ENCODE measurements at places on chromosomes 3 and 15.

DNA sequence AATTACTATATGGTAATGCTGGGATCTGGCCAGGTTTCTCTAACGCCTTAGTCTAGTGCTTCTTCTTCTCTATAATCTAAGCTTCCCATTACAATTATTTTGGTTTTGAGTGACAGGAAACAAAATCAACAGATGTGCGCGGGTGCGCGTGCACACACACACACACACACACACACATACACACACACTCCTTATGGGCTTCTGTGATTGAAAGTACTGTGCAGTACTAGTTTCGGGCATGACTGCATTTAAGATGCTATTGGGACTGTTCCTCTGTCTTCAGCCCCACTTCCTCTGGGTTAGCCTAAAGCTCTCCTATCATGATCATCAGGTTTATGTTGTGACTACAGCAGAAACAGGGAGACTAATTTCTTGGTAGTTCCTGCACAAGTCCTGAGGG is 32.2 kb downstream of the EPHB1 start:
- no peak for DNase-seq

GRCh38 chr3:160180581-160181216 is 44.5 kb upstream of the C3orf80 start:
- no peak for DNase-seq

DNA sequence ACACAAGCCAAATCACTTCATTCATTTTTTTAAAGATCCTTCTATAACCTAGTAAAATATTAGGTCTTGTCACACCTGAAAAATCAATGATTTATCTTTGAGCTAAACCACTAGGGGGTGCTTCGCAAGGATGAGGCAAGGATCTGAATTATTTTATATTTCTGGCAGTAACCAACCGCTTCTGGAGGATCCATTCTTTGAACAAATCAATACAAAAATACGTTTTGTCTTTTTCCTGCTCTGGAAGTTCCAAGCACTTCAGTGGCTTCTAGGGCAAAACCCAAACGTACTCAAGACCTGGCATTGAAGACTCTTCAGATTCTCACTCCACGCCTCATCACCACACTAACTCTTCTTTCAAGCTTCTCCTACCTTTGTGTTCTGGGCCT is 486 bp downstream of the LSG1 start:
- DNase-seq: no peak

- no peak for DNase-seq
Measured at GRCh38 chr3:50126287-50127211, 28.6 kb upstream of the SEMA3F start.

DNA sequence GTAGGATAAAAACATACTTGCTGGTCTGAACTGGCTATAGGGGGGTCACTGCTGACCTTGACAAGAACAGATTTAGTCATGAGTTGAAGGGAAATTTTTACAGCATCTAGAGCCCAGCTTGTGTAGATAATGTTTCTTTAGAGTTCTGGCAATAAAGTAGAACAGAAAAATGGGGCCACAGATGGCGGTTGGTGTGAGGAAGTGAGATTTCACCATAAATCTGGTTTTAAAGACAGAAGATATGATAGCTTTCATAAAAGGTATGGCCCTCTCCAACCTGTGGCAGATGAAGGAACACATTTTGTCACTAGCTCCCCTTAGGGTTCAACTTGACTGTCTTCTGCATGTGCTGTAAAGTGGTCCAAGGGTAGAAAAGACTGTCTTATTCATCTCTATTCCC is 24.3 kb upstream of the IMPDH2 start:
- DNase-seq: no peak

DNA sequence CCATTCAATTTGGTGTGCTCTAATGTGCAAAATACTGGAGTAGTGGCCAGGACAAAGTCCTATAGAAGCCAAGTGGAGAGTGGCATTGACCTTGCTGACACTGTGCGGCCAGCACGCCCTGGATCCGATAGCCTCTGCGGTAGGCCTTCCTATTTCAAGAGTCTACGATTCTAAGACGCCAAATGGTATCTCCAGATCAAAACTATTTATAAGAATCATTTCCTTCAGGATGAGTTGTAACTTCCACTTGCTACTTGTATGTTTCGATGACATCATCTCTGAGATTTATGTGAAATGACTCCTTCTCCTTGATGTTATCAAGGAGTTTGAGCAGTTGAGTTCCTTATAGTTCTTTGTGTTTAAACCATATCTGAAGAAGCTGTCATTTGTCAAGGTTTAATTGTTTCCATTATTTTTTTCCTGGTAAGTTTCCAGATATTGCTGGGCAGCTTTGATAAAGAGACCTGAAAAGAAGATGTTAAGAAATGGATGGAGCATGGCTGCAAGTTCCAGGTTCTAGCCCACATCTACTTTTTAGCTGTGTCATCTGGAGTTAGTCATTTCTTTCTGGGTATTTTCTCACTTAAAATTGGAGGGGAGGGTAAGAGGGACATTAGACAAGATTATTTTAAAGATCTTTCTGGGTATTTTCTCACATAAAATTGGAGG is 71.8 kb downstream of the TMEM44 start:
- no peak for DNase-seq

DNA sequence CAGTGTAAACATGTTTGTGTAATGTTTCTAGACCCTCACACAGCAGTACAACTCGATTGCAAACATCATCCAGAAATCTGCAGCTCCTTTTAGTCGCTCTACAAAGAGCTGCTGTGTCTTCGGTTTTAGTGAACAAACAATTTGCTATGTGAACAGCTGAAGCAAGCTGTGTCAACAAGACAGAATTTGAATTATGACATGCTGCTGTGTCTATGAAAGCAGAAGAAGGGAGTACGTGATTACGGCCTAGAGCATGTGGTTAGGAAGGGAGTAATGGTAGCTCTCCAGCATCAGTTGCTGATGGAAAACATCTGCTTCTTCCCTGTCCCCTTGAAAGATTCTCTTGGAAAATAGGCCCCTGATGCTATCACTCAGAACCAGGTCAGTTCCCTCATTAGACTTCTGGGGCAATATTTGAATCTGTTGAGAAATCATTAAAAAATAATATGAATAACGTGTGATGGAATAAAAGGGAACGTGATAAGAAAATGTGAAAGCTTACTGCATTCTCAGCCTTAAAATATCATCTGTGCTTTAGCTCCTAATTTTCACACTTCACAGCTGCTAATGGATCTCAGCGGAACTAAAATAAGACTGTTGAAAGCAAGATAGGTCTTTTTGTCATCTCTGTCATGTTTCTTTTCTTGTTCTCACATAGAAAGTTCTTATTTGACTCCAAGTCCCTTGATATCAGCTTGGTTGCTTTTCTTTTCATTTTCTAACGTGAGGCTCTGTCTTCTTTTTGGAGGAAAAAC is 891.5 kb downstream of the ROBO2 start:
- no peak for DNase-seq

DNA sequence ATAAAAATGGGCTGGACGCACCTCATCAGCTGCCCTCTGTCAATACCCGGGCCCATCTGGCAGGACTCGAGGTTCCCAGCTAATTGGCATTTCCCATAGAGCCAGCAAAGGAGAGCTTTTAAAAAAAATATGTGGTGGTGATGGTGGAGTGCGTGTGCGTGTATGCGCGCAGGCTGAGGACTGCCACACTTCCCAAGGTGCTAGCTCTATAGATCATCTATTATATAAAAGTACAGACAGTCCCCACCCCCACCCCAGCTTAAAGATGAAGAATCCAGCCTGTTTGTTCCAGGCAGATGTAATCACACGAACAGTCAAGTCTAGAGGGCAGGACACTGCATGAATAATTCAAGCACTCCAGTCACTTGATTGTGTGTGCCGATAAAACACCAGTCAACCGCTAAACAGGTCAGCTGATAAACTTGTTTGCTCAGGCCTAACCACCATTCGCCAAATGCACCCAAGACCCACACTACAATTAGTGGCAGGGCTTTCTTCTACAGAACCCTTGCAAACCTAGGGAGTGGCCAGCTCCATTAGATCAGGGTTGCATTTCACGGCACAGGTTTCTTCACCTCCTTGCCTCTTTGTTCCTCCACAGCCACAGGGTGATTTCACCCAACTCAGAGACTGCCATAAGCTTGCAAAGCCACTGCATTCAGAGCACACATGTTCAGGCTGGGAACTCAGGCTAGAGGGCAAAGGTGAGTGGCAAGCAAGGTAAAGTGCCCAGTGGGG is 5.8 kb downstream of the TLE3 start:
- no peak for DNase-seq

- DNase-seq: no peak
Measured at GRCh38 chr3:61612211-61613194, 51.1 kb downstream of the PTPRG start.

GRCh38 chr15:64981812-64982431 is 7.8 kb downstream of the SPG21 start:
- no peak for DNase-seq

DNA sequence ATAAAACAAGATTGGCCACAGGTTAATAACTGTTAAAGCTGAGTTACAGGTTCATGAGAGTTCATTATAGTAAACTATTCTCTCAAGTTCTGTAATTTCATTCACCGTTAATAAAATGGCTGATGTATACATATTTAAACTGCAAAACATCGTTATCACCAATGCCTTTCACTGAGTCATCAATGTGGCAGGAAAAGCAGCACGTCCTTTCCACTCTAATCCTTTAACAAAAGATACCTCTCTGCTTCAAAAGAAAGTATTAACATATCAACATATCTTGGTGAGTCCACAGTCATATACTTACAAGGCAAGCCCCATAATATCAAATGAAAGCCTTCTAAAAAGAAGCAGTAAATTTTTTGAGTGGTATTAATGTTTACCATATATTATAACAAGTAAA is 54.5 kb downstream of the UACA start:
- no peak for DNase-seq

GRCh38 chr15:90160781-90161727 is 40.1 kb upstream of the SEMA4B start:
- no peak for DNase-seq

GRCh38 chr15:85761635-85762034 is 33.1 kb downstream of the KLHL25 start:
- no peak for DNase-seq

GRCh38 chr3:143881095-143881494 is 32.8 kb upstream of the SLC9A9 start:
- no peak for DNase-seq

GRCh38 chr3:99883693-99884092 is 66.0 kb downstream of the CMSS1 start:
- no peak for DNase-seq

DNA sequence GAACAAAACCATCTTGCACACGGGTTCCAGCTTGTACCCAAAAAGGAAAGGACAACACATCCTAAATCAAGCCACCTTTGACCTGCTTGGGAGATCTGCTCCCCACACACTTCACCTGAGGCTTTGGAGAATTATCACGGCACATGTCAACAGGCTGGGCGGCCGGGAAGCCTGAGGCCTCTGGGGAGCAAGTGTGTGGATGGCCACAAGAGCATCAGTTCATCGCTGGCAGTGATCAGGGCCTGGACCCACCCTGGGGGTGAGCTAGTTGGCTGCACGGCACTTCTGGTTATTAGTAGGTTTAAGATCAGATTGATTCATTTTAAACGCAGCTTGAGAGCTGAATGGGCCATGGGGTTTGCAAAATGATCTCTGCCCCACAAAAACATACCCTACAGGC is 108.5 kb downstream of the CHSY1 start:
- no peak for DNase-seq

DNA sequence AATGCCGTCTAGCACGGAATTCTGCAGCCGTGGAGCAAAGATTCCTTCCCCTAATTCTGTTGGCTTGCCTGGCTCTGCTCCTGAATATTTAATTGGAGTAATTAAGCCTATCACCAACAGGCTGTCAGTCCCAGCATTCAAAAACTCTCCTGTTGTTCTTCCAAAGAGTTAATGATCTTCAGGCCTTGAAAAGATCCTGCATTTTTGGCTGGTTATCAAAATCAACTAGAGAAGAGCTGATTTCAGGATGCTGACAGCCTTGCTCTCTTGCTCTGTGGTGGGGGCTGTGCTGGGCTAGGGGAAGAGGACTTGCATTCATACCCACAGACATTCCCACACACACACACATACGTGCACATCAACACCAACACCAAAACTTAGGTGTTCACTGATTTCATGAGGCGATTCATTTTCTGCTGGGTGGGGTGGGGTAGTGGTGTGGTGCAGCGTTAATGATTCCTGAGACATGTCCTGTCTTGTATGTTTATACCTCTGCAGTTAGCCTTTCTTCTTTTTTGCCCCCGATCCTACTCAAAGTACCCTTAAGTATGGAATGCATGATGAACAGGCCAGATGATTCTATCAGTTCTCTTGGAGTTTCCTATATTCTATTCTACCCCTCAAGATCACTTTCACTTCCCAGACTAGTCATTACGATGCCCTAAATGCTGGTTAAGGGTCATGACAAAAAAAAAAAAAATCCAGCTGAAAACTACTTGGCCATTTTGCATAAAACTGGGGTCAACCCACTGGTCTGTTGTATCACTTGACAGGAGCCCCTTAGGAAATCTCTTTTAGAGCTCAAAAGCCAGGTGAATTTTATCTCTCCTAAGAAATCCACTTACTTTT is 42.3 kb downstream of the CPN2 start:
- DNase-seq: no peak

GRCh38 chr3:134038071-134038491 is 8.4 kb upstream of the SLCO2A1 start:
- no peak for DNase-seq

GRCh38 chr15:77797270-77797669 is 164.6 kb upstream of the LINGO1 start:
- no peak for DNase-seq

DNA sequence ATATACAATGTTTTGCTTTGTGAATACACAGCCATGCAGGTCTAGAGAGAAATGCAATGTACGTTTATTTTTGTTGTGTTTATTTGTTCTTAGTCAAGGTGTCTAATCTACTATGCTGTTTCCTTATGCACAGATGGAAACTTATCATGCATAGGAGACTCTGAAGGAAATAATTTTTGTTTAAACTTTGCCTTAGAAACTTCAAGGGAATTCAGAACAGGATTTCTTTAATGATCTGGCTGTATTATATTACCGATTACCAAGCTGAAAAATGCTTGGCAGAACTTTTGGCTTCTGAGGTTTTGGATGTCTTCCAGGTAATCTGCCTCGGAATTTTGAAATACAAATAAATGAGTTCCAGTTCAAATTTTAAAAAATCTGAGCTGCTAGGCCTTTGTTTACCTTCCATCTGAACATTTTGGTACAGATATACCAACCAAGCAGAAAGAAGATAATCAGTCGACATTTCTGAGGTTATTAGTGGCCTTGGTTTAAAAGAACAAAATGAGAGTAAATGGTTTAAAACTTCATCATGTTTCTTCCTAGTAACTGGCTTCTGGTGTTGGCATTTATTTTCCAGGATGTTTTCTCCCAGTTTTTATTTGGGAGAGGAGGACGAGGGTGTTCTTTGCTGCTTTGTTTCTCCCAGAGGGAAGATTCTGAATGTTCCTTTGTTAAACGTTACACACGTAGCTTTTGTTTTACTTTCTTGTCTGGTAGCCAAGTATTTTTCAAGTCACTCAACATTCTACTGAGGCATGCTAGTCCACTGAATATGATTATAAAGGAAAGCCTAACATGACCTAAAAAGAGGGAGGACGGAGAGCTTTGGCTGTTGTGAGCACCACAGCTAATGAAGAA is 421.8 kb upstream of the TBL1XR1 start:
- no peak for DNase-seq

DNA sequence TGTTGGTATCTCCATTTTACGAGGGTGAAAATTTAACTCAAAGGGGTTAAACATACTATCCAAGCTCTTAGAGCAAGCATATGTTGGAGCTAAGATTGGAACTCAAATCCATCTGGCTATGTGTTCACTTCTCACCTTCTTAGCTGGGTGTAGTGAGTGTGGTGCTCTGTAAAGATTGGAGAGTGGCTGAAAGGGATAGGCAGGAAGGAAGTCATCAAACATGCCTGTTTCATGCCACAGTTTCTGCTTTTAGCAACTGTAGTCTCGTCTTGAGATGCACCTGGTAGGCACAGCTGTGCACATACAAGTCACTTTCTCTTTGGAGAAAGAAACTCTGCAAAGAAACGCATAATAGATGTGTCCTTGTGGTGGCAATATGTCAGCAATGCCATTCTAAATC is 189.1 kb upstream of the MDFIC2 start:
- DNase-seq: no peak

Data from stimulated activated CD4-positive, alpha-beta T cell treated with anti-CD3 and anti-CD28 coated beads, Interleukin-1b, Interleukin-23, amount 100 ng/mL, for 24 hours (primary cell).